ENCODE measurements at places on chromosomes 7 and 10.

DNA sequence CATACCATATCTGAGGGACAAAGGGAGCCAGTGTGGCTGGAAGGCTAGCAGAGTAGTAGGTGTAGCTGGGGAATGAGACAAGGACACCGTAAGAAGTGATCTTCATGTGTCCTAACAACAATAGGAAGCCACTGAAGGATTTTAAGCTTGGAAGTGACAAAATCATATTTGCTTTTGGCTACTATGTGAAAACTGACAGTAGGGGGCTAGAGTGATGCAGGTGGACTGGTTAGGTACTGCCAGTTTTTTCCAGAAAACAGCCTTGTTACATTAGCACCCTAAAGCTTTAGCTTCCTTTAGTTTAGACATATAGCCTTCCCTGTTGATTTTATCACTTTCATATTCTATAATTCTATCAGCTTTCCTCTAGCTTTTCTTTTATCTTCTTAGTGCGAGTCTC, 637.1 kb downstream of the ANKRD7 start:
- DNase-seq, result no peak

- DNase-seq, result no peak
These were observed 7.2 kb downstream of the ADAMTS14 start for GRCh38 chr10:70679498-70679897.

GRCh38 chr10:33798754-33799153, 464.3 kb upstream of the NRP1 start:
- no peak for DNase-seq

GRCh38 chr7:50660040-50660829, 95.0 kb upstream of the DDC start:
- no peak for DNase-seq

- DNase-seq, result no peak
These were observed 384.6 kb upstream of the ADARB2 start for GRCh38 chr10:2121929-2122328.

DNA sequence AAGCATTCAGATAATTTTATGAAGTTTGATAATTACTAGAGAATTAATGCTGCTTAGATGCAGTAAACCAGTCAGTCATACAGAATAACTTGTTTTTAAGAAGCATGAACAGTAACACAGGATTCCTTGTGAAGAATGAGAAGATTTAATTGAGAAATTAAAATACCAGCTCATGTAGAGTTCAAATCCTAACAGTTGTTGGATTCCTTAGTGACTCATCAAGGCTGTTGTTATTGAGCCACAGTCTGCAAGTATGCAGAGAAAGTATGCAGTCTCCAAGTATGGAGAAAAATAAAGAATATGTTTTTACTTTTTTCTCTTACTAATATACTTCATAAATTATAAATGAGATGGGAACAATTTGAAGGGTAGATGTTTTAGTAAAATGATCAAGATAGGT, 30.2 kb upstream of the CYP26C1 start:
- DNase-seq, result peak; percentile 23

- DNase-seq, result no peak
These were observed 179.4 kb downstream of the CACNA2D1 start for GRCh38 chr7:82263920-82264782.

DNA sequence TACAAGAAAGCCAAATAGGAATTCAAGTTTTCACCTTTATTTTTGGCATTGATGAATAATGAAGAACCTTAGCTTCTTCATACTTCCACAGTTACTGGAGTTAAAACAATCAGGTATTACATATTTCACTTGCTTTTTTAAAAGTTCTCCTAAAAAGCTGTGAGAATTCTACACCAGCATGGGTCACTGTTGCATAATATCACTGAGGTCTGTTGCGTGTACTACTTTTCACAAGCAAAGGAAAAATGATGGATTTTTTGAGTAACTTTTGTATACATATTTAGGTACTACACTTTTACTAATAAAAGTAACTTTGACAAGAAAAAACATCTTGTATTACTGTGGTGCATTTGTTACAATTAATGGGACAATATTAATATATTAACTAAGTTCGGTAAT, 15.2 kb downstream of the FAM24B start:
- DNase-seq, result no peak

DNA sequence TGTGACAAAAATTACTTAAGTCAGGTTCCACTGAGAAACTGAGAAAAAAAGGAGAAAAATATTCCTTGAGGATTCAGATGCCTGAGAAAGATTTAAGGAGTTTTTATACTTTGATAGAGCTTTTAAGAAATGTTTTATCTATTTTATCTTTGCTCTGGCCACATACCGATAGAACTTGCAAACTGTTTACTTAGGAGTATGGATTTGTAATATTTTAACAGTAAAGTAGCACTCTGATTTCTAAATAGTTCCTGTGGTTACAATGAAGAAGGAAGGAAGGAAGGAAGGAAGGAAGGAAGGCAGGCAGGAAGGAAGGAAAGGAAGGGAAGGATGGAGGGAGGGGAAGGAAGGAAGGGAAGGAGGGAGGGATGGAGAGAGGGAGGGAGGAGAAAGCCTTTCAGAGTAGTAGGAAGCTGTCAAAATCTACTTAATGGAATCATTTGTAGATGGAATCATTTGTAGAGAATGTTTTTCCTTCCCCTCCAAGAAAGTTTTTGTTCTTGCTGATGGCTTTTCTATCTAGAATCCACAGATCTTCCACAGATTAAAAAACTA, 489.0 kb upstream of the ANKRD30A start:
- no peak for DNase-seq
